ENCODE measurements at places on chromosomes 13 and 19.

DNA sequence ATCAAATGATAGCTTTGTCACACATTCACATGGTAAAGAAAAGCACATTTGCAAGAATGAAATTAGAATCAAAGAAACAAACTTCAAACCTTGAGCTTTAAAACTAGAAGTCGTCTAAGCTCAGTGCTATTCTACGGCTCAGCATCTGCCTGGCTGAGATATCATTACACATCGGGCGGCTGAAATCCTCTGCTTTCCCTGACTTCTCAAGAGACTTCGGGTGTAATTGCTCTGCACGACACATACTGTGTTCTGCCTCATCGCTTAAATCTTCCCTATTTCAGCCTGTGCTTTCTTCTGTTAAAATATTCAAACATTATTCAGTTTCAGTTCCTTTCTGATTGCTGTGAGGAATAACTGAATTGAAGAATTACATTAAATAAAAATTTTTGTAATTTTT, 265.3 kb downstream of the NALCN start:
- no peak for DNase-seq

DNA sequence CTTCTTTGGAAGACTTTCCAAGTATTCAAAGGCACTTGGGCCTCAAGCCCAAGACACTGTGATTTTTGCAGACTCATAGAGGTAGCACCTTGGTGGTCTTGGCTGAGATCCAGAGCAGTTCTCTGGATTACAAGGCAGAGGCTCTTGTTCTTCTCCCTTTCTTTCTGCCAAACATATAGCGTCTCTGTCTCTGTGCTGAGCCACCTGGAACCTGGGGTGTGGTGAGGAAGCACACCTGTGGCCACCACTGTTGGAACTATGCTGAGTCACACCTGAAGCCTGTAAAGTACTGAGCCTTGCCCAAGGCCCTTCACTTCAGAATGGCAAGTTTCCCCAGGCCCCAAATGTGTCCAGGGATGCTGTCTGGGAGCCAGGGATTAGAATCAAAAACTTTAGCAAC, 127.5 kb downstream of the FREM2 start:
- no peak for DNase-seq

GRCh38 chr19:51253088-51253806, 2.4 kb downstream of the SIGLECL1 start:
- no peak for DNase-seq

- DNase-seq, result no peak
Observed at GRCh38 chr13:59755632-59756290, 408.0 kb downstream of the DIAPH3 start.

DNA sequence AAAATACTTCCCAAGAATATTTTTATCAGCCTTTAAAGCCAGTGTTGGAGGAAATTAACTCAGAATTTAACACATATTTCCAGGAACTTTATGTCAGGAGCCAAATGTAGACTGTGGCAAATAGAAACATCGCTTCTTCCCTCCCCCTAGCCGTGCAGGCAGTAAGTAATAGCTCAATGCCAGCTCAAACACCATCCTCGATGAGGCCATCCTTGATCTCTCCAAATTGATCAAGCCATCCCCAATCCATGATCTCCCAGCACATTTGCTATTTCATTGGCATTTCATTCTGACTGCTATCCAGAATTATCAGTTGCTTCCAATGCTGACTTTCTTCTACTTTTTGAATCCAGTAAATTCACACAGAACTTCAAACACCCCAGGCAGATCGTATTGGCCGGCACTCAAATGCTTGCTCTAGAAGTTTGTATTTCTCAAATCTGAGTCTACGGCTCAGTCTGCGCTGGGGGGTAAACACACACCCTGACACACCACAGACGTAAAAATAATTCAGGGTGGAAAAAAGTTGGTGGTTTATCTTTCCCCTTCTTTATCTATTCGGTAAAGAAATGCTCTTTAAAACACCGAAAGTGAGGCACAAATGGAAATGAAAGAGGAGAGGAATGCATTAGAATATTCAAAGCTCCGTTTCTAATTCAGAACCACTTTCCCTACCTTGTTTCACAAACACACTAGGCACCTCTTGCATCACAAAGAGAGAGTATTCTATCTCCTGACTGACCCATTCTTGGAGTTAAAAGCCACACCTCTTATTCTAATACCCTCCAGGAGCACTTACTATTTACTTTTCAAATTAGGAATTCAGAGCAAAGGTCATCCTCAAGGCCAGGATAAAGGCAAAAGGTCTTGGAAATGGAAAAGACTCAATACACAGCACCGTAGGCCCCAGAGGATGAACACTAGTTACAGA, 991 bp downstream of the OBI1 start:
- no peak for DNase-seq

DNA sequence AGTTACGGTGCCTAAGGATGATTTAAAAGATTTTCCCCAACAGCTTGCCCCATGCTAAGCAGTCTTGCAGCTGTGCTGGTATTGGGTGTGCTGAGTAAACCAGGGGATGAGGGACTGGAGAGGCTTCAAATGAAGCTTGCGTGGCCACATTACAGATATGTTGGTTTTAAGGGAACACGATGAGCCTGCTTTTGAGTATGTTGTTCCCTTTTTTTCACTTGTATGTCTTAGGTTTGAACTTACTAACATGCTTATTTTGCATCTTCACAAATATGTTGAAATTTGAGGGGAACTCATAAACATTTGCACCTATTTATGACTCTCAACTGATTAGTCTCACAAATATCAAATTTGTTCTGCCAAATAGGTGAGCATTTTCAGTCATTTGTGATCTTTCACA, 2.0 kb upstream of the IL17D start:
- DNase-seq, result no peak

DNA sequence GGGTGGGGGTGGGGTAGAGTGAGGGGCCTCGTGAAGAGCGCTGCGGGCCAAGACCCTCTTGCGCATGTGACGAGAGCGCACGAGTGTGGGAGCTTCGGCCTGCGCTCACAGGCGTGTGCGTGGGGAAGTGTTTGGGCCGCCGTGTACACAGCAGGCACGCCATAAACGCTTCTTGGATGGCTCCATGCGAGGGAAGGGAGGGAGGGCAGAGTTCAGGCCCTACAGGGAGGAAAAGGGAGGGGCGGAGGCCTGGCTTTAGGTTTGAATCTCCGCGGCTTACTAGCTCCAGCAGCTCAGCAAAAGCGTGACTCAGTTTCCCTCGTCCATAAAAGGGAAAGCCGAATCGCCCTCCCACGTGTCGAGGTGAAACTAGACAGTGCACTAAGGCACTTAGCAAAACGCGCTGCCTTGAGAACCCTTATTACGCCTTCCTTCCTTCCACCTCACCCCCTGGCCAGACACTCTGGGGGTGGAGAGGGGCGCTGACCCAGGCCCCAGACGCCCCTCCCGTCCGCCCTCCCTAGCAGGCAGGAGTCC, 12.5 kb downstream of the GADD45B start:
- DNase-seq, result no peak

- DNase-seq, result no peak
Observed at GRCh38 chr19:30557212-30557611, 185.0 kb downstream of the ZNF536 start.

GRCh38 chr13:50124536-50125303, 109.5 kb downstream of the KCNRG start:
- peak; percentile 78 for DNase-seq

- DNase-seq, result no peak
Observed at GRCh38 chr13:40969169-40969901, 49.8 kb downstream of the ELF1 start.
